KBM-7 (cell line): ENCODE measurements at places on chromosomes 16 and 17.

DNA sequence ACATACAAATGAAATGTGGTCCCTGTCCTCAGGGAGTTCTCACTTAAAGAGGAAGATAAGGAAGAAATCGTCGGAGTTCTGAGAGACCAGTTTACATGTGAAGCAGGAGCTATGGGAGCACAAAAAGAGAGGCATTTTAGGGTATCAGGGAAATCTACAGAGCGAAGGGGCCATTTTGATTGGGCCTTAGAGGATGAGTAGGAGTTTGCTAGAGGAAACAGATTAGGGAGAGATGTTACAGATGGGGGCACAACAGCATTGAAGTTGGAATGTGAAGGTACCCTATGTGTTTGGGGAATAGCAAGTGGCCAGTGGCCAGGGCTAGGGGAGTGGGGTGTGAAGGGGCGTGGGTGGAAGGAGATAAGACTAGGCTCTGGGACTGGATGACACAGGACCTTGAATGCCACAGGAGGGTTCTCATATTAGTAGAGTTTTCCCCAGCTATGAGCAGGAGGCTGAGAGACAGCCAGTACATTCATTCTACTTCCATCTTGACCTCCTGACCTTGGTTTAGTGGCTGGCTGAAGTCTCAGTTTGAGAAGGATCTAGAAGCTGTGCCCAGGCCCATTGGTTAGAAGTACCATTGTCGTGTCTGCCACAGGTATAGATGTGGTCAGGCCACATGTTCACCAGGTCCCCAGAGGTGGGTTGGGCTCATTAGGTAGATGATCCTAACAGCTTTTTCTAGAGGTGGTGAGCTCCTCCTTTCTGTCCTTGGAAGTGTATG, 34.8 kb downstream of the CPNE2 start:
- no peak for DNase-seq

DNA sequence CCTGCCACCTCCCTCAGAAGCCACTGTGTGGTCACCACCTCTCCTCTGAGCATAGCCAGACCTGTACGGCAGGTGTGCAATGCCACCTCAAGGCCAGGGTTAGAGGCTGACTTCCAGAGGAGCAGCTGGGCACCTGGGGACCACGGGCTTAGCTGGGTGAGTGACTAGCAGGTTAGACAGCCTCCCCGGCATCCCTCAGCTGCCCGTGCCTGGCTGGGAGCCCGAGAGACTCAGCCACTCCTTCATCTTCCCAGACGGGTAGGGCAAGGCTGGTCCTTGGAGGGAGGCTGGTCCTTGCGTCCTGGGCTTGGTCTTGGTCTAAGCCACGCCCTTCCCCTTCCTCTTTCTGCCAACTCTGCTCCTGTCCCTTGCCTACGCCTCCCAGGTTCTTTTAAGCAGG, 7.8 kb downstream of the CRHR1 start:
- DNase-seq = no peak

- no peak for DNase-seq
Measured at GRCh38 chr17:71329310-71330098, 791.3 kb upstream of the SOX9 start.

DNA sequence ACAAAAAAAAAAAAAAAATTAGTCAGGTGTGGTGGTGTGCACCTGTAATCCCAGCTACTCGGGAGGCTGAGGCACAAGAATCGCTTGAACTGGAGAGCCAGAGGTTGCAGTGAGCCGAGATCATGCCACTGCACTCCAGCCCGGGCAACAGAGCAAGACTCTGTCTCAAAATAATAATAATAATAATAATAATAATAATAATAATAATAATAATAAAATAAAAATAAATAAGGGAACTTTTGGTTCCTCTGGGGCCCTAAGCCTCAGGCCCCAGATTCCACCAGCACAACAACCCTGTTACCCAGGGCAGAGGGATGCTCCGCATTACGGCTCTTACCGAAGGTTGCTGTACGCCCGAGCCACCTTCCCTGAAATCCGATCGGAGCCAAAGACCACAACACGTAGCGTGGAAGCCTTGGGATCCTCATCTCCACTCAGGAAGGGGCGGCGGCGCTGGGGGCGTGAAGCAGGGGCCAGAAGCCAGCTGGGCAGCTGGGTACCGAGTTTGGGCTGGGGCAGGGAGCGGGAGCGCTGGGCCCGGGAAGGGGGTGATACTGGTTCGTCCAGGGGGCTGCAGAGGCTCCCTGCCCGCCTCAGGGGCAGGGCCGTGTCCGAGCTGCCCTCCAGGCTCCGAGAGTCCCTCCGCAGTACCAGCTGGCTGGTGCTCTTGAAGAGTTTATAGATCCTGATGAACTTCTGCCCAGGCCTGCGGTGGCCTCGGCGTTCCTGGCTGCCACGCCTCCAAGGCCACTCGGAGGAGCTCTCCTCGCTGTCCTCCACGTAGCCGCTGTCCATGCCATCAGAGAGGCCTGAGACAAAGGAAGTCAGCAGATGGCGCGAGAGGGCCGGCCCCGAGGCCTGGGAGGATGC, 20.6 kb upstream of the PIK3R6 start:
- no peak for DNase-seq

DNA sequence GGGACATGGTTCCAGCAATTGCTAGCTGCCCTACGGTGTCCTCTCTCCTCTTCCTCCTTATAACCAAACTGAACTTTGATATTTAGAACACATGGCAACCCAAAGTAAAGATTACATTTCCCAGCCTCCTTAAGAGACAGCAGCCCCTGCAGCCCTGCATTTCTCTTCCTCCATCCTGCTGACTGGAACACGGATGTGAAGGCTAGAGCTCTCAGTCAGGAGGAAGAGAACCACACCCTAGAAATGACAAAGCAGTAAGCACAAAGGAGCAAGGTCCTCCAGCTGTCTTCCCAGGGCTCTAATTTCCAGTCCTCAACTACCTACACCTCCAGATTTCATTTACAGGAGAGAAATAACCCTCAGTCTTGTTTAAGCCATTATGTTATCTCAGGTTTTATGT, 10.9 kb downstream of the DYNC1LI2 start:
- no peak for DNase-seq

DNA sequence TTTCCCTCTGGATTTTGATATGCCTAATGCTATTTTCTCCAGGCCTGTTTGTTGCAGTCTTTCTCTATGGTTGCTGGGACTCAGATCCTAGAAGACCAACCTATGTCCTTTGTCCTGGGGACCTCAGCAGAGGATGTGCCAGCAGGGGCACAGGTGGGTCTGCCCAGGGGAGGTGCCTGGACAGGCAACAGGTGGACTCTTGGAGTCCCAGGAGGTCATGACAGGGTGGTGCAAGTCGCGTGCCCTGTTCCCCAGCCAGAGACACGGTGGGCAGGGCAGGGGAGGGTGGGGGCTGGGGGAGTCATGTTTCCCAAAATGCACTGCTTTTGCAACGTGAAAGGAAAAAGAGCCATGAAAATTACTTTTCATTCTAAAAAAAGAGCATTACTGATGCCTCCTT, 26.3 kb upstream of the PLLP start:
- DNase-seq = no peak

DNA sequence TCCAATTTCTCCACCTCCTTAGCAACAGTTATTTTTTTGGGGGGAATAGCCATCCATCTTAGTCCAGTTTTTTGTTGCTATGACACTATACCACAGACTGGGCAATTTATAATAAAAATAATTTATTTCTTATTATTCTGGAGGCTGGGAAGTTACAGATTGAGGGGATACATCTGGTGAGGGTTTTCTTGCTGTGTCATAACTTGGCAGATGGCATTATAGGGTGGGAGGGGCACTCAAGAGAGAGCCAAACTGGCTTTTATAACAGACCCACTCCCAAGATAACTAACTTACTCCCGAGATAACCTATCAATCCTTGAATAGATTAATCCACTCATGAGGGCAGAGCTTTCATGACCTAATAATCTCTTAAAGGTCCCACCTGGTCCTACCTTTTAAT, 84.2 kb downstream of the ABCA8 start:
- DNase-seq = no peak

GRCh38 chr17:61132524-61132923, 267.1 kb upstream of the TBX2 start:
- no peak for DNase-seq

DNA sequence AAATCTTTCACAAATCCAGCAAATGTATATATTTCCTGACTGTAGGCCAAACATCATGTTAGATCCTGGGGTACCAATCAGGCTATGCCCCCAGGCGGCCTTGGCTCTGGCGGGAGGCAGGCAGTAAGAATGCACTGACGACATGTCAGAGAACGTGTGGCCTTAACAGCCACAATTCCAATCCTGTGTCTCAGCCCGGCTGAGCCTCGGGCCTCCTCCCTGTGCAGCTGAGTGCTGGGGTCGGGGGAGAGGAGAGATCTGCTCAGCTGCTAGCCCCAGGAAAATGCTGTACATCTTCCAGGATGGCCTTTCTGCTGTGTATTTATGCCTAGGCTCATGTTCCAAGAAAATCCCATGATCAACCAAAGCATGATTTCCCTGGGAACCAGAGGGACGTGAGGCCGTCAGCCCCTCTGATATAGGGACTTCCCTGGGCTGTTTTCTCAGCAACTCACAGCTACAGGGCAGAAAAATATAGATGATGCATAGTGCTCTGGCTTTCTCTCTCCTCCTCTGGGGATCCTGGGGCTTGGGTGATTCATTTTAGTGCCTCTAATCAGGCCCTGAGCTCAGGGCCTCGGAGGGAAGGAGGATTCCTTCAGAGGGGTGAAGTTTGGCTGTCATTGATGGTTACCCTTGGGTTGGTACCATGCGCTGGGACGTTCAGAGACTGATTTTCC, 604.0 kb downstream of the HS3ST4 start:
- no peak for DNase-seq

GRCh38 chr16:2711370-2712062, 8.5 kb downstream of the PRSS27 start:
- no peak for DNase-seq

DNA sequence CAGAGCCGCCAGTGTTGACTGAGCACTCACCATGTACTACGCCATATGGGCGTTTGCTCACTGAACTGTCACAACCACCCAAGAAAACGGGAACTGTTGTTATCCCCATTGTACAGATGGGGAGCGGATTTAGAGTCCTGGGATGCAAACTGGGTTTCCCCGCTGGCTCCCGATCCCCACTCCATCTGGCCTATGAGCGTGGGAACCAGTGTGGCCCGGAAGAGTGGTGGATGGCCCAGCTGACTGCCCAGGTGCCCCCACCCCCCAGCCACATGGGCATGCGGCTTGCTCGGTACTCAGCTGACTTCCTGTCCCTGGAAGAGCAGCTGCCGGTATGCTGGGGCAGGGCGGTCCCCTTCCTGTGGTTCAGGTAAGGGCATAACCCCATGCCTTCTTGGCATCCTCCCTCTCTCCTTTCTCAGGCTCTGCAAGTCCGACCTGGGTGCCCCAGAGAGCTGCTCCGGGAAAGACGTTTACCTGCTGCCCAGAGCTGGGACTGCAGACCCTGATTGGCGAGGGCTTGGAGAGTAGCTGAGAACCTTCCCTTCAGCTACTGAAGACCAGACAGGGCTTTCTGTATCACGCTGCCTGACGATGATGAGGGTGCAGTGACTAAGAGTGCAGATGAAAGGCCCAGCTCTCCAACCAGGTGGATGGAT, 16.2 kb downstream of the SOCS3 start:
- peak; percentile 38 for DNase-seq

- DNase-seq = peak; percentile 55
Measured at GRCh38 chr17:9522074-9522473, 53.5 kb downstream of the STX8 start.

GRCh38 chr17:40910441-40910841, 25.4 kb upstream of the KRT20 start:
- no peak for DNase-seq

DNA sequence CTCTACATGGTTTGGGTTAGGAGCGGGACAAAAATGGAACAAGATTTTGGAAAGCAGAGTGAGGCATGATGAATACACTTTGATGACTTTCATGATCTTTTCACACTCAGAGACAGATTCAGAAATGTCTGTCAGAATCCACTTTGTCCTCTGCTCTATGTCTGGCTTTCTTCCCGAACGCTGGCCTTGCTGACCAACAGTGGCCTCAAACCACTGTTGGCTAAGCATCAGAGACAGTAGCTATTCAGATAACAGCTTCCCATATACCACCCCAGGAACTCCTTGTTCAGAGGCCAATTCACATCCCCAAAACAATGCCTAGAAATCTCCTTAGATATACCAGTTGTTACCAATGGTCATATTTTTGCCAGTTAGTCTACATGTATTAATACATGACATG, 40.9 kb downstream of the FBXL20 start:
- DNase-seq = no peak

GRCh38 chr16:85564277-85565051, 48.7 kb upstream of the GSE1 start:
- peak; percentile 64 for DNase-seq

DNA sequence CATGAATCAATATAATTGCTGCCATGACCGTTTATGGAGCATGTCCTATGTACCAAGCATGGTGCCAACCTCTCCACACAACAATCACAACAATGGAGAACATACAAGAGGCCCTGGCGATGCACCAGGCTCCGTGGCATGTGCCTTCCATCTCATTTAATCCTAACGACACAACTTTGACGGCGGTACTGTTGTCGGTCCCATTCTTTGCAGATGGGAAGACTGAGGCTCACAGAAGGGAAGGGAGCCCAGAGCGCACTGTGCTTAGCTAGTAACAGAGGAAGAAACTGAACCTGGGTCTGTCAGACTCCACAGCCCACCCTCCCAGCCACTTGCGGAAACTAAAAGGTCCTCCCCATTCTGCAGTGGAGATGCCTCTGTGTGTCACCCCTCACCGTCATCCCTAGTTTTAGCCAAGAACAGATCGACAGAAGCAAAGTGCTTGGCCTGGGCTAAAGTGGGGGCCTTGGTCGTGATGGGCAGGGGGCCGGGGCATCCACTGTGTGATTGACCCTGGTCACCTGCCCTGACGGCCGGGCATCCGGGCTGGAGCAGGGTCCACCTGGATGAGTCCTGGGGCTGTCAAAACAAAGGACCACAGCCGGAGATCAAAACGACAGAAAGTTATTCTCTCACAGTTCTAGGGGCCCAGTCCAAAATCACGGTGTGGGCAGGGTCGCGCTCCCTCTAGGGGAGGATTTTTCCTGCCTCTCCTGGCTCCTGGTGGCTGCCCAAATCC, 183.9 kb downstream of the C16orf95 start:
- DNase-seq = no peak

GRCh38 chr17:32370426-32370825, 20.5 kb downstream of the ZNF207 start:
- DNase-seq = no peak
